ENCODE measurements at places on chromosomes 5 and 9.

DNA sequence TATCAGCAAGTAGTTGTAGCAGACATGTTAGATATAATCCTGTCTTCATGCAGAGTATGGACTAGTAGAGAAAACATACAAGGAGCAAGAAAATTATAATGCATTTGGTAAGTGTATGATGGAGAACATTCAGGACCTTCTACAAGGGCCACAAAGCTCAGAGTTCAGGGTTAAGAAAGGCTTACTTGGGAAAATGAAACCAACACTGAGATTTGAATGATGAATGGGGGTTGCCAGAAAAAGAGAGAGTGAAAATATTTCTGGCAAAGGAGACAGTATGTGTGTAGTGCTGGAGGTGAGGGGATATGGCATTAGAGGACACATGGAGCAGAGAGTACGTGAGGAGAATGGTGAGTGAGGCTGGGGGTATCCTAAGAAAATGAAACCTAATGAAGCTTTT, 169.8 kb upstream of the STK32A start:
- DNase-seq: no peak

DNA sequence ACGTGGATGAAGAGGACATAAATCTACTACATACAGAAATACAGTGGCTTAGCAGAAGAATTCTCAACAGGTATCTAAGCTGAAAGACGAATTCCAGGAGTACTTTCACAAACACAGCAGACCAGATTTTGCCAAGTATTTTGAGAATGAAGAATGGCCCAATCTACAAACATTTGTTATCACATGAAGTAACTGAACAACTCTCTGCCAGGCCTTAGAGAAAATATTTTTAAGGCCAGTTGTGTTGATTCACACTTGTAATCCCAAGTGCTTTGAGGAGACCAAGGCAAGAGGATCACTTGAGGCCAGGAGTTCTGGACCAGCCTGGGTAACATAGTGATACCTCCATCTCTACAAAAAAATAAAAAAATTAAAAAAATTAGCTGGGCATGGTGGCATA, 14.3 kb downstream of the AGTPBP1 start:
- no peak for DNase-seq

DNA sequence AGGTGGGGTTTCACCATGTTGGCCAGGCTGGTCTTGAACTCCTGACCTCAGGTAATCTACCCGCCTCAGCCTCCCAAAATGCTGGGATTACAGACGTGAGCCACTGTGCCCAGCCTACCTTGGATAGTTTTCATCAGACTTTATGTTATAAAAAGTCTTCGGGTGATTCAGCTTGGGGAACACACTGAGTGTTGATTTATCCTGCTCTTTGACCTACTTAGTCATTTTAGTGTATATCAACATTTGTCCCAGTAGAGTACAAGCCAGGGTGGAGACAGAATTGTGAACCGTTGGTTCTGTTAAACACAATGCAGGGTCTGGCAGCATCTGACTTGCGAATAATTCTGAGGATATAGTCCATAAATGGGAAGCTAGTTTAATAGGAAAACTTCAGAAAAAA, 39.7 kb downstream of the NFX1 start:
- DNase-seq: peak; percentile 37

DNA sequence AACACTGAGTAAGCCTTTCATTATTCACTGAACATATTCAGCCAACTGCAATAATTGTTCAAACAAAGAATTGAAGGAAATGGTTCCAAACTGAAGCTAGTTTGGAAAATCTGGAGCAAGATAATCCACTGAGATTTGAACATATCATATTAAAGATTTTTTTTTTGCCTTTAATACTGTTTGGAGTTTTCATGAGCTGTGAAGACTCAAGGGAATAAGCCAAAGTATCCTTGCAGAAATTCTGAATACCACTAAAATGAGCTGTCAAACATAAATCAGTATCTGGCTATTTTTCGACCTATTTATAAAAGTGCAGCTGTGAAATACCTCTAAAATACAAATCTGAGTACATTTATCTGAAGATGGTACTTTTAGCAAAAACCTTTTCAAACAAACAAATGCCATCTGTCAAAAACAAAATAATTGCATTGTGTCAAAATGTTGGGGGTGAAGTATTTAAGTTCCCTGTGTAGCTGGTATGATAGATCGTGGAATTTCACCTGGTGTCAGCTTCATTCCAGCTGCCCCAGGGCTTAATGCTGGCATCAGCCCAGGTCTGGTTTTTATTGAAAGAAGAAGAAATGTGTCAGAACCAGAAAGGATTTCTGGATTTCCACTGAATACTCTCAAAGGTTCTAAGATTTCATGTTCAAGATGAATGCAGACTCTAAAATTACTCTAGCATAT, 149.0 kb upstream of the GRAMD2B start:
- DNase-seq: no peak

DNA sequence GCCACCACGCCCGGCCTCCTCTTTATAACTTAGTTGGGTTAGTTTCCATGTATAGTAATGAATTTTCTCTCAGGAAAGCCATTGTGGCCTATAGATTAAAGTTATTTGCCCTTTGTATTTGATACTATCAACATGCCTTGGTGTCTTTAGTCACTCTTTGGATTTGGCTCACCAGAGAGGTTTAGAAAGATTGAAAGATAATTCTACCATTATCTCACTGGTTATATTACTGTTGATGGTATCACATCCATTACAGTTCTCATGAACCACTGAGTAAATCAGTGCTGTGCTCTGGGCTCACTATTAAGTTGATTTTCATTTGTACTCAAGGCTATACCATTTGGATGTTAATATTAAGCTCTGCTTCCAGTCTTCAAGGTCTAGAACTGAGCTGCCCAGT, 87.0 kb downstream of the ZSWIM6 start:
- no peak for DNase-seq

DNA sequence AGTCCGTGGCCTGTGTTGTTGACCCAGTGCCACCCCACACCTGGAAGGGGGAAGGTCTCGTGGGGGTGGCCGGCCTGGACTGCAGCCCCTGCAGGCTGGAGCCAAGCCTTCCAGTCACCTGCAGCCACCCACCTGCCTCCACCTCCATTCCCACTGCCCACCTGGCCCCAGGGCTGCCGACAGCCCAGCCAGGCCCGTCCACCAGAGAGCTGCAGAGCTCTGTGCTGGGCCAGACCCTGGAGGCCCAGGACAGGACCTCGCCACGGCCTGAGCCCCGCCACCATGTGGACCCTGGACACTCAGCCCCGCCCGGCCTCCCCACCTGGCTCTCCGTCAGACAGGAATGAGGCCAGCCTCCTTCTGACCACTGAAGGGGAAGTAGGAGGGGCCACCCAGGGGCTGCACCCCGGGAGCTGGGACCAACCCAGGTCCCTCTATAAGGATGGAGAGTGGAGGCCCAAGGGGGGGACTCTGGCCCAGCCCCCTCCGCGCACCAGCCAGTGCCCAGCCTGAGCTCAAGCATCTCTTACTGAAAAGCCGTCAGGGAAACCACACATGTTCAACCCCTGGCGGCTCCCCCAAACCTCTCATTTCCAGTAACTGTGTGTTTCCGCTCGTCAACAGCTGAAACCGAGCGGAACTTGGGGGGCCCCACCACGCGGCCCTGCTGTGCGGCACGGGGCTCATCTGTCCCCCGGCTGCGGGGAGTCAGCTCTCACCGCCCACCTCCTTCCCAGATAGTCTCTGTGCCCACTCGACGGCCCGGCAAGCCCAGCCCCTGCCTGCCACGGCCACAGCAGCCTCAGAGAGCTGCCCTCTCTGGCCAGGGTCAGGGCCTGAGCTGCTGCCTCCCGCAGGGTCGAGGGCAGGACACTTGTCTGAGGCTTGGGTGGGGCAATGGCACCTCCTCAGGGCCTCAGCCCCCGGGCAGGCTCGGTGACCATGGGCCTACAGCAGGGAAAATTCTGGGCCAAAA, 12.8 kb downstream of the NOTCH1 start:
- no peak for DNase-seq

DNA sequence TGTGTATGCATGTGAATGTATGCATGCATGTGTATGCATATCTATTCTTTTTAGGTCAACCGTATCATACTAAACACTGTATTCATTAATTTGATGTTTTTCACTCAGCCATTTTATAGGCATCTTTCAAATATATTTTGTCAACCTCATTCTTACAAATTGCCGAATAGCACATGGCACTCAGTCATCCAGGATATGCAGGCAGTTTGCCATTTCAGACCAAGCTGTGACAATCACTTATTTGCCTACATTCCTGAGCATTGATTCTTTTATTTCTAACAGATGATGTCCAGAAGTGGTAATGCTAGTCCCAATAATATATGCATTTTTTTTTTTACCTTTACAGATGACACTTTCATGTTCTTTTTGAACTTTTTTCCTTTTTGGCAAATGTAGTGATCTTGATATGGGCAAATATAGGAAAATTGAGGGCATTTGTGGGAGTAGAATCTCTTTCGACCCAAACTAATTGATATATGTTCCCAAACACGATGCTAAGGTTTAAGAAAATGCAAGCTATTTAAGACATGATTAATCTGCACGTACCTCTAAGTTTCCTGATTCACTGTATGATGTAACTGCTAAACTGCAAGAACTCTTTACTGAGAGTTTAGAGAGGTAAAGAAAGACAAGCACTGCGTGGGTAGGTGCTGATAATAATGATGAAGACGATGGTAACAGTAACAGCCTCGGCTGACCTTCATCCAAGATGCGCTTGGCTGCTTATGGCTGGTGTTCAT, 153.9 kb upstream of the DAP start:
- no peak for DNase-seq

DNA sequence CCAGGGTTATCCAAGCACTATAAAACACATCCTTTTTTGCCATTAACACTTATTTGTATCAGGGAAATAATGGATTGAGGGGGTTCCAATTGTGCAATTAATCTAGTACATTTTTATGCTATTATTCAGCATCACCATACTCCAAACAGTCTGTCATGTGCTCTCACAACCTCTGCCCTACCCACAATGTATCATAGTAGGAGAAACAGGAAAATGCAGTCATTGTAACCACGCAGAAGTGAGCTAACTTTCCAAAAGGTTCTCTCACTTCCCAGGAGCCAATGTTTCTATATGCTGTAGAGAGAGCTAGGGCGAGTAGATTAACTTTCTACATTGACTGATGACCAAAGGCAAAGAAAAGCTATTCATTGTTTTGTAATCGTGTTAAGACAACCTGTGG, 29.8 kb downstream of the DAB2 start:
- DNase-seq: peak; percentile 51

GRCh38 chr5:66647146-66647856, 51.1 kb downstream of the MAST4 start:
- no peak for DNase-seq

DNA sequence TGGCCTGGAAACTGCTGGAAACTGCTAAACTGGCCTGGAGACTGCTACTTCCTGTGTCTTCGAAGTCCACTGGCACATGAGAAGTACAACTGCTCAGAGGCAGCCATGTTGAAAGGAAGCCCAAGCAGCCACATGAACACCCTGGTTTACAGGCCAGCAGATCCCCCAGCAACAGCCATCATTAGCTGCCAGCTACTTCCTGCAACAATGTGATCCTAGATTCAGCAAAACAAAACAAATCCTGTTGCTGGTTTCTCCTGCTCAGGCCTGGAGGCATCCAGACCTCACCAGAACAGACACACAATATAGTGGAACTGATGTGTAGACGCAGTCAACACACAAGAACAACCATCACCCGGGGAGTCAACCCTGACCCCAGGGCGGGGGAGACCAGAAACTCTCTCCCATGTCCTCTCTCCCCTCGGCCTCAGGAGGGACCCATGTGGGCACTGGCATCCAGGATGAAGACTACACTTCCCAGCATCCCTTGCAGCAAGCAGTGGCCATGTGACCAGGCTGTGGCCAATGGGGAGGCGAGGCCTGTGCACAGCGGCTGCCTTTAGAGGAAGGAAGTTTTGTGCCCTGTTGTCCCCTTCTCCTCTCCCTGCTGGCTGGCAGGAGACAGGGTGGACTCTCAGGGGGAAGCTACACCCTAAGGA, 9.2 kb upstream of the LCN15 start:
- DNase-seq: no peak

DNA sequence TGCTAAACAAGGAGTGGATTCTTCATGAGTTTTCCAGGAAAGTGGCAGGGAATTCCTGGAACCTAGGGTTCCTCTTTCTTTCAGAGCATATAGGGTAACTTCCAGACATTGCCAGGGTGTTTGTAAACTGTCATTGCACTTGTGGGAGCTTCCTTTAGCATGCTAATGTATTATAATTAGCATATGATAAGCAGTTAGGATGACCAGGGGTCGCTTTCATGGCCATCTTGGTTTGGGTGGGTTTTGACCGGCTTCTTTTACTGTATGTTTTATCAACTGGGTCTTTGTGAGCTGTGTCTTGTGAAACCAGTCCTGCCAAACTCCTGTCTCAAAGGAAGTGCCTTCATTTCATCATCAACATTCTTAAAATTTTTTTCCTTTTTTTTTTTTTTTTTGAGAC, 11.9 kb upstream of the MELK start:
- DNase-seq: no peak

GRCh38 chr9:30673132-30673531, 1711.3 kb upstream of the ACO1 start:
- no peak for DNase-seq

DNA sequence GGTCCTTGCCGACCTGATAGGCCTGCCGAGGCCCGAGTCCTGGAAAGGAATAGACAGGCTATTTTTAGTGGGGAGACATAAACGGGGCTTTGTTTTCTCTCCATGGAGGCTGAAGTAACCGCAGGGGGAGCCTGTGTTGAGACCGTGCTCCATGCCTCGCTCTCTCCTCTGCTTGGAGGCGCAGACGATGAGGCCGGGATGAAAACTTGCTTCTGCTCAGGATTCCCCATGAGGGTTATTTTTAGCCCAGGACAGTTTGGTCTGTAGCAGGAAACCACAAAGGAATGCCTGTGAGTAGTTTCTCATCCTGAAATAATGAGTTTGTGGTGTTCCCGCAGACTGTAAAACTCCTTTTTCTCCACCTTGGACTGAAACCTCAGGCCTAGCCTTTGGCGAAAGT, 81.9 kb upstream of the RARS1 start:
- DNase-seq: no peak

GRCh38 chr5:127886081-127886480, 182.9 kb downstream of the CCDC192 start:
- no peak for DNase-seq

GRCh38 chr9:125142560-125143376, 560 bp downstream of the SCAI start:
- no peak for DNase-seq

DNA sequence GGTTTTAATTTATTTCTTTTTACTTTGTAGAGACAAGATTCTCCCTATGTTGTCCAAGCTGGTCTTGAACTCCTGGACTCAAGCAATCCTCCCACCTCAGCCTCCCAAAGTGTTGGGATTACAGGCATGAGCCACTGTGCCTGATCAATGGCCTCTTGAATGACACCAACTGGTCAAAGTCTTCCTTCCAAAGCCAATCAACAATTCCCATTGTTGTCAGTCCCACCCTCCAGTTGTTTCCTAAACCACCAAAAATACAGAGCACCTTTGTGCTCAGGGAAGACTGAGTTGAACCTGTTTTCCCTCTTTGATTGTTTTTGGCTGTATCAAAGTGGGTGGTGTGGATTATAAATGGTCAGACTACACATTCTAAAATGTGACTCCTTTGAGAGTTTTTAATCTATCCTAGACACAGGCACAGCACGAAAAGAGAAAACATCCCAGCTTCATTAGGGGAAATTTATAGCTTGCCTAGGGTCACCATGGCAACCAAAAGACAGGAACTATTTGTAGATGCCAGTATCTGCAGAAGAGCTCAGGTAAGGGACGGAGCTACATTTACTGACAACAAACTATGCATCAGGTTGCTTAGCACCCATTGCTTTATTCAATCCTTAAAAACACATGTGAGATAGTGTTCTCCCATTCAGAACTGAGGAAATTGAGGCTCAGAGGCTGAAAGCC, 27.6 kb upstream of the ATP6V1G1 start:
- DNase-seq: no peak

Measured in pulmonary artery endothelial cell (primary cell).